ENCODE measurements at places on chromosomes 11 and 22.

- no peak for DNase-seq
Observed at GRCh38 chr11:128876133-128876650, 9.1 kb upstream of the KCNJ1 start.

DNA sequence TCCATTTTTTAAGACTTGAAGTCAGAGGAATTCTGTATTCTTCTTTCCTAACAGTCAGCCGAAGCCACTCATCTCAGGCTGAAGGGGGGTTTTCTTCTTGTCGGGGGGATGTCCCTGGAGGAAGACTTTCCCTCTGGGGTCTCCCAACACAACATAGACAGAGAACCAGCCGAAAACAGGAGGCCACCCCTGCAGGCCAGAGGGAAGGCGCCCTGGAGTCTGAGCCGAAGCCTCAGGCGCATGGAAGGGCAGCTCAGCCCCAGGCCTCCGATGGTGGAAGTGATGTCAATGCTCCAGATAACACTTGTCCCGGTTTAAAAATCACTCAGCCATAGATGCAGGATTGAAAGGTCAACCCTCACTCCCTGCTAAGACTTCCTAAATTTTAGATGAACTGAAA lies 1393.0 kb downstream of the TBC1D22A start:
- no peak for DNase-seq

GRCh38 chr11:44427432-44427831 lies 117.5 kb upstream of the ALX4 start:
- DNase-seq: no peak

DNA sequence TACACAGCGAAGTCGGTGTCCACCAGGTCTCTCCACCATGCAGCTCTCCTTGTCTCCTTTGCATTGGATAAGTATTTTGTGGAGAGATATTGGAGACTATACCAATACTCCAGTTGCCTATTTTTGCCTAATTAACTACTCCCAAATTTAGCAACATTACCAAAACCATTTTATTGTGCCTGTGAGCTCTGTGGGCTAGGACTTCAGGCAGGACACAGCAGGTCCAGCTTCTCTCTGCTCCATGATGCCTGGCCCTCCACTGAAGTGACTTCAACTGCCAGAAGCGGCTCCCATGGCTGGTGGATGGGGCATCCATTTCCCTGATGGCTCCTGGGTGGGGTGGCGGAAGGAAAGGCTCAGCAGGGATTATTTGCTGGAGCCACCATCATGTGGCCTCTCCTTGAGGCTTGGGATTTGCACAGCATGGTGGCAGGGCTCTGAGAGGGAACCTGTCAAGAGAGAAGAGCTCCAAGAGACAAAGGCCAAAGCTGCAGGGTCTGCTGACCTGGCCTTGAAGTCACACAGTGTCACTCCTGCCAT lies 36.9 kb upstream of the MAPK1 start:
- DNase-seq: no peak

DNA sequence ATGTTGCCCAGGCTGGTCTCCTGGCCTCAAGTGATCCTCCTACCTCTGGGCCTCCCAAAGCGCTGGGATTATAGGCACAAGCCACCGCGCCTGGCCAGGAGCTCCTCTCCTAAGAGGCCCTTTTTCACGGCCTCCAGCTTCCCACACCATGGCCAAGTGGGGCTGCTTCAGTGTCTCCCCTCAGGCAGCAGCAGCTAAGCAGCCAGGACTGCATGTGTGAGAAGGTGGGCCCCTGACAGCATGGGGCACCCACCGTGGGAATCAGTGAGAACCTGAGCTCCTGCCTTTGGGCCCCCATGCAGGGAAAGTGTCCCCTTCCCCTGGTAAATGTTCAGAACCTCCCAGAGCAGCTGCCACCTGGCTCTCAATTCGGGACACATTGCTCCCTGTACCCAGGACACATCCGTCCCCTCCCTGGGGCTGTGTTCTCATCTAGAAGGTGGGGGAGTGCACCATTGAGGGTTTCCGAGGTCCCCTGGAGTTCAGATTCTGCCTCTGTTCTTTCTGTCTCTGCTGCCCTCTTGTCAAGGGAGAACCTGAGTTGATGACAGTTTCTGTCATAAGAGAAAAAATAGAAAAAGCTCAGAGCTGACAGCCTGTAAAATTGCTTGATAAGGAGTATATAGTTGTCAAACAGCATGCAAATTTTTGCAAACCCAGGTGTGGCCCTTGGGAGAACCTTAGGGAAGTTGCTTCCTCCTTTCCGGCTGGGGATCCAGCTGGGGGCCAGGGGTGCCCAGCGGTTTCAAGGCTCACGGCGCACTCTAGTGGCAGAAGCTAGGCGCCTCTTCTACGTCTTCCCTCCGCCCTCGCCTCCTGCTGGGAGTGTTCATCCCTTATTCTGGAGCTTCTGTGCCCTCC lies 29.7 kb downstream of the FAM83F start:
- peak; percentile 78 for DNase-seq

- DNase-seq: no peak
Observed at GRCh38 chr11:60844045-60844869, 2.3 kb downstream of the CCDC86 start.

DNA sequence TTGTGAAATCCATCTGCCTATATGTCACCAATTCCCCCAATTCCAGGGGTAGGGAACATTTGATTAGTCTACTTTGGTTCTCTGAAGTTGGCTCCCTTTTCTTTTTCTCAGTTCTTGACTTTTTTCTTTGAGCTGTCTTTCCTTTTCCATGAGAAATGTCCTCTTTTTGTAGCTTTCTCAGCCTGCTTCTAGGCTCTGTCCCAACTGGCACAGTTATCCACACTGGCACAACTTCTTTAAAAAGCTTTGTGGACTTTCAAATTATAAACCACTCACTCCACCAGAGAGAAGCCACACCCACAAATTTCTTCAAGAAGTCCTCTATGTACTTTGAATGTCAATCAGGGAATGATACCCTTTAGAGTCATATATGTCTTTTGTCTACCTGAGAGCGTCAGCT lies 100.5 kb downstream of the TTC17 start:
- peak; percentile 41 for DNase-seq

DNA sequence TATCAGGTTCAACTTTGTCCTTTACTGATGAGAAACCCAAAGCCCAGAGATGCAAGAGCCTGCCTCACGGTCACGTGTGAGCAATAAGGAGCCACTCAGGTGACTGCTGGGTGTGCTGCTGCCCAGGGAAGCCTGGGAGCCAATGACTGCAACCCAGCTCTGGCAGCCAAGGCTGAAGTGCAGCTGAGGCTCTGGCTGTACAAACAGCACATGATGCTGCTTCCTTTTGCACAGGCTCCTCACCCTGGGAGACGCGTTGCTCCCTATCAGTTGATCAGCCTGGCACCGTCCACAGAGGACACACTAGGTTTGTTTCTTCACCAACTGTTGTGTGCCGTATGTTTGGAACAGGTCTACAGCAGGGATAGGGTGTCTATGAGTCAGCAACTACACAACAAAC lies 168.7 kb downstream of the EFCAB6 start:
- DNase-seq: peak; percentile 87

DNA sequence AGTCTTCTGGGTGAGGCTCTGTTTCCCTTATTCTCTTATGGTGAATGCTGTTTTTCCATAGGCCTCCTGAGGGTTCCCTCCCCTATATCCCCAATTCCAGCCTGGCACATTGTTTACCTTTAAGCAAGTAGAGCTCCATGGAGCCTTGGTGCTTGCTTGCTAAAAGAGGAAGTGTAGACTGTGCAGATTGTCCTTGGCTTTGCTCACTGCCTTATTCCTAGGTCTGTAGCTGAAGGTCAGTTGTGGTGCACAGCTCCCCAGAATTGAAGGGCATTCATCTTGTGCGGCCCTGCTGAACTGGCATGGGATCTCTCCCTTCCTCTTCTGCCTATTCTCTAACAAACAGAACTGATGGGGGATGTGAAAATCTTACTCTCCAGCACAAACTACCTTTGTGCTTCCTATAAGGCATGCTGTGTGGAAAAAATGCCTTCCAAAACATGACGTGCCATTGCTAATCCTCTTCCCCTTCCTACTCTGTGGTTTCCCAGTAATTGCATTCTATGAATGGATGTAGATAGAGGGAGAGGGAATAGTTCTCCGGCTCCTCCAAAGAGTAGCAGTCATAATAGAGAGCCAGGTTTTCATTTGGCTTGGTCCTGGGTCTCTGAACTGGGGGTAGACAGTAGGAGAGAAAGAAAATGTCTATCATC lies 34.2 kb upstream of the PLET1 start:
- no peak for DNase-seq

DNA sequence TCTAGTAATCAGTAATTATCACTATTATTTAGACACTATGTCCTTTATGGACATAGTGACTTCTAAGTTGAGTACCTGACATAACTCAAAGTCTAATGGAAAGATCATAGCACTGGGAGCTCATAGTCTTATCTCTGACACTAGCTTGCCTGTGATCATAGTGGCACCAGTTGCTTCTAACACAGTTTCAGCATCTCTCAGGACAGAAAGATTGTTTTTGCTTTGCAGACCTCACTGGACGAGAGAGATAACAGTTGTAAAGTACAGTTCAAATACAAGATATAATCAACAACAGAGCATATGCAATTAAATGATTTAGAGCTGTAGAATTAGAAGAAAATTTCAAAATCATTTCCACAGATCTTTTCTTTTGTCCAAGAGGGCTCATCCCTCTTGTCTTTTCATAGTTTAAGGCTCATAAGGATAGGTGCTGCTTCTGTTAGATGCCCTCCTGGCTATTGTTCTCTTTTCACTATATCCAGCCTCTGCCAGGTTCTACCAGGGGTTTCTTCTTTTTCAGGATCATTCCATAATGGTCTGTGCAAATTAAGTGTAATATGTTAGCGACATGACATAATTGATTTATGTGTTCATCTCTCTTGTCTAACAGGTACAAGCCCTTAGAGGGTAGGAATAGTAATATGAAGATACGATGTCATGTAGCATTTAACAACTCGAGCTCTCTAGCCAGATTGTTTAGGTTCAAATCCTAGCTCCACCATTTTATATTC lies 1175.4 kb upstream of the TENM4 start:
- no peak for DNase-seq

GRCh38 chr11:134577751-134578395 lies 165.8 kb upstream of the B3GAT1 start:
- DNase-seq: no peak

- DNase-seq: no peak
Observed at GRCh38 chr11:68379206-68379605, 66.8 kb downstream of the LRP5 start.

GRCh38 chr11:8870411-8871170 lies 40.4 kb upstream of the AKIP1 start:
- peak; percentile 39 for DNase-seq

DNA sequence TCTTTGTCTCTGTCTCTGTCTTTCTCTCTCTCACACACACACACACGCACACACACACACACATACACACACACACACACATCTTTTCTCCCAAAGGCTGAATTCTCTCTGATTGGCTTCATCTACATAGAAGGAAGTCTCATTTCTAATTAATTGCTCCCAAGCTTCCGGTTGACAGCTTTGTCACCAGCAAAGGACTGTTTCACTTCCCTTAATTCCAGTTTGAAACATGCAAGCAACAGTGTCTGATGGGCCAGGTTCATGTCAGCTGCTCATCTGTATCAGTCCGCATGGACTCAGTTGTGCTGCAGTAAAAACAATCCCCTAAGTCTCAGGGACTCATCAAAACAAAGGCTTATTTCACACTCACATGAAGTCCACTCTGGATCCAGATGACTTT lies 16.2 kb upstream of the PVALB start:
- no peak for DNase-seq

DNA sequence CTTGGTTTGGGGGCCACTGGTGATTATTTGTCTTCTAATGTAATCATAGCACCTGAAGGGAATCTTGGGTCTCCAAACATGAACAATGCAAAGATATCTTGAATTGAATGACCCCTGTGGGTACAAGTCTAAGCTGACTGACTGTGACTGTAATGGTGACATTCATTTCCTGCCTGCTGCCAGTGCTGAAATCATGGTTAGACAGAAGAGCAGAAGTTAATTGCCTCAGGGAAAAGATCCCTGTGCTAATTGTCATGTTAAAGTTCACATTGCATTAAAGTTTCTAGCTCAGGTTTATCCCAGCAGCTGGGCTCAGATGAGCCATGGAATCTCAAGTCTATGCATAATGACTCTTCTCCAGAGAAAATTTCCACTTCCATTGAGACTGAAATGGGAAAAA lies 772.0 kb downstream of the ETS1 start:
- no peak for DNase-seq

DNA sequence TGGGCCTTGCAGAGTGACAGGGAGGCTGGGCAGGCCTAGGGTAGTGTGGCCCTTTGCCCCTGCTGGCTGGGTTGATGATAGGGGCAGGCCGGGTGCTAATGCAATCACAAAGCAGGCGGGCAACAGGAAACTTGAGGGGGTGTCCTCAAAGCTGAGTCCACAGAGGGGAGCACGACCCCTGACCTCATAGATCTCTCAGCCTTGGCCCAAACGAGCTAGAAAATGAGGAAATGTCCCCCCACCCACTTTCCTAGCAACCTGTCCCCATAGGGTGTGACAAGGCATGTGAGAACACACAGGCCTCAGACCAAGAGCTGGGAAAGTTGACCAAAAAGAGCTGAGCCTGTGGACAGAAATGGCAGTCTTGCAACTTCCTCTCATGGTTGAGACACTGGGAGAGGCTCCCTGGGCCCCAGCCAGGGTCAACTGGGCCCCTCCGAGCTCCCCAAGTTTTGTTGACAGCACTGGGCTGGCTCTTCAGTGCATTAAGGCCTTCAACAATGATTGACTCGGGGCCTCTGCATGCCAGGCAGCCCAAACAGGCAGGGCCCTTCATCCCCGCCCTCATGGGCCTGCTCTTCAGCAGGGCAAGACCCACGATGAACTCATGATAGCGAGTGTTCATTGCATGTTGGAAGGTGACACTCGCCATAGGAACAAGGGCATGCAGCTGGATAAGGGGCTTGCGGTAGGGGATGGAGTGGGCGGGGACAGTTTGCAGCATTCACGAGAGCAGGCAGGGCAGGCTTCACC lies 9.8 kb upstream of the SPI1 start:
- DNase-seq: no peak

DNA sequence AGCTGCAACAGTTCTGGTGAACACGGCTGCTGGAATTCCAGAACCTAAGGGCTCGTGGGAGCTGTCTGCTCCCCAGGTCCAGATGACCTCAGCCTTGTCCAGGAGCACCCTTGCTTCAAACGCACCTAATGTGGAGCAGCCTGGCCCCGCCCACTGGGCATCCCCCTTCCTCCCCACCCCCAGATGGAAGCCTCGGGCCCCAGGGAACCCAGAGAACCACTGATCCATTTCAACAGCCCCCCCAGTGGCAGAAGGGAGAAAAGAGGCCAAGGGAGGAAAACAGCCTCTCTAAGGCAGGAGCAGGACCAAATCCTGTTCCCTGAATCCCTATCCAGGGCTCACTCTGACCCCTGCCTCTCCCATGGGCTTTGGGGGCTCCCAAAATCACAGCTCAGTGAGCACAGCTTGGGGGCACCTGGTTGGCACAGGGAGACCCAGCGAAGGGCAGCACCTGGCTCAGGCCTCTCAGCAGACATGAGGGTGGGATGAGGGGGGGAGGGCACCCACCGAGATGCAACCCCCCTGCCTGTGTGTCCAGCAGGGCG lies 1.2 kb downstream of the CYTH4 start:
- DNase-seq: no peak

GRCh38 chr11:95522874-95523273 lies 266.7 kb downstream of the FAM76B start:
- no peak for DNase-seq

DNA sequence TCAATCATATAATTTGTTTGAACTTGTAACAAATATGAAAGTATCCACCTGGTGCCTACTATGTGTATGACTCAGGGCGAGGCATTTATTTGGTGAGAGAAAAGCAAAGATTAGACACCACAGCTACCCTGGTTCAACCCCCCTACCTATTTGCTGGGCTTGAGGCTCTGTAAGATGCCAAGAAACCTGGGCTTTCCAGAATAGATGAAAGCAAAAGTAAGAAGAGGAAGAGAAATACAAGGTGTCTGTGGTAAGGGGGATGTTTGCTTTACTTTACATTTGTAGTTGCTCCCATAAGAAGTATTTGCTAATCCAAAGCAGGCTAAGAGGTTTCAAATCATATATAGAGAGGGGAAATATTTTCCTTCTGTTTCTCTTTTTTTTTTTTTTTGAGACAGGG lies 61.7 kb downstream of the DDI1 start:
- no peak for DNase-seq
